ENCODE measurements at places on chromosomes 3 and 15.

- no peak for DNase-seq
These were observed 2.7 kb downstream of the RAB8B start for GRCh38 chr15:63191895-63192618.

- no peak for DNase-seq
These were observed 21.9 kb upstream of the EHD4 start for GRCh38 chr15:41994171-41994650.

- DNase-seq, result no peak
These were observed 459.6 kb downstream of the SHQ1 start for GRCh38 chr3:72388644-72389043.

DNA sequence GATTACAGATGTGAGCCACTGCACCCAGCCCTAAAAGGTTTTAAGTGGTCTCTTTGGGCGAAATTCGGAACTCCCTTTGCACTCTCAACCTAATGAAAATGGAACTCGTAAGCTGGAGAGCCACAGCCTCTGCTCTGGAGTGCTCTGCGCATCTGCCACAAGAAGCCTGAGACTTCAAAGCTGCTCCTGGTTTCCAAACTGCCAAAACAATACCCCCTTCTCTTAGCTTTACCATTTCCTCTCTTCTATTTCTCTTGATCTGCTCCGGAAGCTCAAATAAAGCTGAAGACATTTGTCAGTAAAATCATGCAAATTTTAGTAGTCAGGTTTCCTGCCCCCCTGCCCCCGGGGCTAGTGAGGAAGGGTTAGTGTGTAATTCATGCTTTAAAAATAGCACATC, 312.7 kb downstream of the MFSD1 start:
- no peak for DNase-seq

DNA sequence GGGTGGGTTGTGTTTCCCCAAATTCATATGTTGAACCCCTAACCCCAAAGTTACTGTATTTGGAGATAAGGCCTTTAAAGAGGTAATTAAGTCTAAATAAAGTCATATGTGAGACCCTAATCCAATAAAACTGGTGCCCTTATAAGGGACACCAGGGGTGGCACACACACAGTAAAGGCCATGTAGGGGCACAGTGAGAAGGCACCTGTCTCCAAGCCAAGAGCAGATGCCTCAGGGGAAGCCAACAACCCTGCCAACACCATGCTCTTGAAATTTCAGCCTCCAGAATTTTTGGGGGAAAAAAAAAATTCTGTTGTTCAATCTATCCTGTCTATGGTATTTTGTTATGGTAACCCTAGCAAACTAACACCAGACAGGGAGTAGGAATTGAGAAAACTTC, 1.5 kb upstream of the GMNC start:
- no peak for DNase-seq

GRCh38 chr3:185741586-185741985, 83.3 kb downstream of the IGF2BP2 start:
- DNase-seq, result no peak

DNA sequence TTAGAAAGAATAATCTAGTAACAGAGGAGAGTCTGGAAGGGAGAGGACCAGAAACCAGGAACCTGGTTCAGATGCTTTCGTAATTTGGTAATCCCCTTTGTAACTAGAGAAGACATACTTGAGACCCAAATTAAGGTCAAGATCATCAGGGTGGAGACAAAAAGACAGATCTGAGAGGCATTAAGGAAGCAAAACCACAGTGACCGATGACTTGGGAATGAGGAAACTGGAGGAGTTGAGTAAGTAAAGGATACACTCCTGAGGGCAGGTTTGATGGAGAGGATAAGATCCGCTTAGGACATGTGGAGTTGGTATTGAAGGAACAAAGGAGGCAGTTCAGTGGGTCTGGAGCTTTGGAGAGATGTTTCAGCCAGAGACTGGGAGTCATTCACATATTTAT, 23.6 kb upstream of the BCL2A1 start:
- no peak for DNase-seq

GRCh38 chr15:25838871-25839195, 24.3 kb downstream of the ATP10A start:
- DNase-seq, result no peak

GRCh38 chr15:76347482-76348055, 11.0 kb downstream of the ISL2 start:
- no peak for DNase-seq

DNA sequence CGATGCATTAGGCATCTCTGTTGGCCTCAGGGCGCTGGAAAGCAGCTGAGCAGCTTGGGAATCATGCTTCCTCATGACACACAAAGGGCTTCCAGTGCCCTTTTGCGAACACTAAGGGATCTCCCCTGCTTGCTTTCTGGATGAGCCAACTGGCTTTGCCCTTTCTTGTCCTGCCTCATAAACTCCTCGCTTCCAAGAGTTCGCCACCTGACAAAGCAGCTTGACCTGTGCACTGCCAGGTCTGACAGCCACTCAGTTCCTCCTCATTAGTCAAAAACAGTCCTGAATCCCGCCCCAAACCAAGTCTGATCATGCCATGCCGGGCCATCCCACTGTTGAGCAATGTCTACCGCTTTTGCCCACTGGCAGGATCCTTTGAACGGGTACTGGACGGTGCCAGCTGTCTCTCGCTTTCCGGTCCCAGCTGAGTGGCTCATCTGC, 265.4 kb upstream of the LYSMD4 start:
- no peak for DNase-seq

DNA sequence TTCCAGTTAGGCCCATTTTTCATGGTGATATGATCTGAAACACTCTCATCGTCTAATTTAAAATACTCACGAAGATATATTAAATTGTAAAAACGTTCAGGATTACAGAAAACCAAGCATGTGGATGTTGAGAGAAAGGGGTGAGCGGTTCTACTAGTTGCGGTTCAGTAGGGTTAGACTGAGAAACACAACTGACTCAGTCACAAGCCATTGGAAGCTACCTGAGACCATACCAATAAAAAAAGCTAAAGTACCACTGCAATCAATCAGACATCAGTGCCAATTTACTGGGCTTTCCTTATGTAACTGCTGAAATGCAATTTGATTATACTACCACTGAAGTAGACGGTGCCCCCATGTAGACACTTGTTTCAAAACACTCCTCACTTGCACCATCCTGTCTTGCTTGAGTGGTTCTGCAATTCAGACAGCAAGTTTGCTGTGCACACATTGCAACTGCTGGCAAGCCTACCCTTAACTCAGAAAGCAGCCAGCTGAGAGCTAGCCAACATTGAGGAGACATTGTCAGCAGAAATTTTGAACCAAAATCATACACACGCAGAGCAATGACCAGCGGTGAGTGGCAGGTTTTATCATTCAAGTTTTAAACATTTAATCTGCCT, 368.7 kb upstream of the ARHGEF26 start:
- DNase-seq, result no peak

GRCh38 chr3:41198526-41198925, 779 bp upstream of the CTNNB1 start:
- no peak for DNase-seq

- DNase-seq, result no peak
These were observed 2.1 kb downstream of the ZDHHC19 start for GRCh38 chr3:196208942-196209695.

DNA sequence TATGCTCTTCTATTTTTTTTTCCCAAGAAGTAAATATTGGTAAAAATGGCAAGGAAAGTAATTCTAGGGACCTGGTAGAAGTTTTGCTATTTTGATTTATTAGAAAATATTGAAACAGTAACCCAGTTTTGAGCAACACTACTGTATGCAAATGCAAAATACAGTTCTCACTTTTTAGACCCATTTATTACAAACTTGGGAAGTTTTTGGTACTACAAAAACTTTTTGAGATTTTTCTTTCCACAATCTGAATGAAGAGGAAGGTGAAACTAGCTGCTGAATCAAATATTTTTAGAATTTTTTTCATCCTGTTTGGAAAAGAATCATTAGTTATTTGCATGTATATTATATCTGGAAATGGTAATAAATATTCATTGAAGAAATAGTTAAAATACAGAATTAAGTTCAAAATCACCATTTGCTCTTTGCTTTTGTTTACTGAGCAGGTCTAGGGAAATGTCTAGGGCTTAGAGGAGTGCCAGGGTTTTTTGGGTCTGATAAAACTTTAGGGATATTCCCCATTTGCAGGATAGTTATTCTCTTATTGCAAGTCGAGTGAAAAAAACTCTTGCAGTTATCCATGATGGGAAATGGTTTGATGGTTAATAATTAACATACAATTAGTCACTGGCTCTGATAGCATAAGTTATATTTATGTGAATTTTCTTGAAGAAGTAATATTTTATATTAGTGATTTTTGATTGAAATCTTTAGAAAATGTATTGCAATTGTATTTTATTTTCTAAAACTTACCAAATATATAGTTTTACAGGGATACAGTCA, 47.0 kb downstream of the TCF12 start:
- no peak for DNase-seq

DNA sequence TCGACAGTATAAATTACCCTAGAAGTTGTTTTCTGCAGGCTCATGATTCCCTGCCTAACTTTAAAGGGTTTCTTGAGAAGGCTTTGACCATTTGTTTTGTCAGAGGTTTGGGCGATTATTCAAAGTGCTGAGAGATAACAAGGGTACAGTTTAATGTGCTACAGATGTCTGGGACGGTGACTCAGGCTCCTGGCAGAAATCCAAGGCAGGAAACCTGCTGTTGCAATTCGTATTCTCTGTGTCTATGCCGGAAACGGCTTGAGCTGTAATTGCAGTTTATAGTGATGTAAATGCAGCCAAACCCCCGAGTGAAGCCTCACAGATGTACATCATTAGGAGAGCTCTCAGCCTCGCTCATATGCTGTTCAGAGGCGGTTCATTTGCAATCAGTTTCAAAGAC, 65.6 kb downstream of the SYNPR start:
- DNase-seq, result peak; percentile 65

GRCh38 chr15:42045211-42045615, 24.4 kb upstream of the PLA2G4E start:
- DNase-seq, result no peak

- DNase-seq, result no peak
These were observed 44.4 kb upstream of the ST3GAL6 start for GRCh38 chr3:98718730-98719129.

DNA sequence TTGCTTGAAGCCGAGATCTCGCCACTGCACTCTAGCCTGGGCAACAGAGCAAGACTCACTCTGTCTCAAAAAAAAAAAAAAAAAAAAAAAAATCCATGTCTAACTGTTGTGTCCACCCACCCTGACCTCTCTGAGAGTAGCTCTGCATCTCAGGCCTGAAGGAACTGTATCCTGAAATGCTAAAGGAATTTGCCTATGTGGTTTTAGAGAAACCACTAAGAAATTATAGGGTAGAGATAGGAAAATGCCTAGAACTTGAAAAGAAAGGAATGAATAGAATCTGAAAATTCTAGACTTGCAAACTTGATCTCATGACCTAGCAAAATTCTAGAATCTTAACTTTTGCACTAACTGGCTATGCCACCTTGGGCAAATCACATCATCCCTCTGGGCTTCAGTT, 217.5 kb upstream of the ROPN1 start:
- DNase-seq, result no peak

GRCh38 chr3:189202583-189202982, 30.8 kb downstream of the TPRG1 start:
- no peak for DNase-seq

GRCh38 chr3:149653564-149653963, 4.3 kb downstream of the WWTR1 start:
- no peak for DNase-seq

DNA sequence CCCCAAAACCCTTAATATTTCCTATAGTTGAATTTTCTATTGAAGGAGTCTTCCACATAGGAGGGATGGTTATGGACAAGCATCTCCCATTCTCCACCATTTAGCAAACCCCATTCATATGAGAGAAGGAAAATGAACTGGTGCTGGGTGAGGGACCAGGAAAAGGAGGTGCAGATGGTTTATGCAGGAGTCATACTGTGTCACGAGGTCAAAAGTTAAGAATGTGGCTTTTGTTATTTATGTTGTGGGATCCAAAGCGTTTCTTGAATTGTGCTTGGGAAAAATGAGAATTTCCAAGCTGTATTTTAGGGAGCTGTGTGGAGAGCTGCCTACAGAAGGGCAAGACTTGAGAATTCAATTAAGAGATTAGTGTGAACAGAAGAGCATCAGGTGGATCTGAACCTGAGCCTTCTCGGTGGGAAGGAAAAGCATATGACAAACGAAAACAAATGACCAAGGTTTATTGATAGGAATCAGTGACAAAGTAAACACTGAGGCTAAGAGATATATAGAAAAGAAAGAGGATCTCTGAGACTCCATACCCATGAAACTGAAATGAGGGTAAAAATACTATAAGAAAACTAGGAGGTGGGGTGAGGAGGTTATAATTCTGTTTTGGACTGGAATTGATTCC, 473.3 kb upstream of the NR2F2 start:
- no peak for DNase-seq

- no peak for DNase-seq
These were observed 29.8 kb downstream of the LDHAL6B start for GRCh38 chr15:59236394-59236793.

- DNase-seq, result peak; percentile 50
These were observed 273.3 kb upstream of the ICE2 start for GRCh38 chr15:60751985-60752952.

DNA sequence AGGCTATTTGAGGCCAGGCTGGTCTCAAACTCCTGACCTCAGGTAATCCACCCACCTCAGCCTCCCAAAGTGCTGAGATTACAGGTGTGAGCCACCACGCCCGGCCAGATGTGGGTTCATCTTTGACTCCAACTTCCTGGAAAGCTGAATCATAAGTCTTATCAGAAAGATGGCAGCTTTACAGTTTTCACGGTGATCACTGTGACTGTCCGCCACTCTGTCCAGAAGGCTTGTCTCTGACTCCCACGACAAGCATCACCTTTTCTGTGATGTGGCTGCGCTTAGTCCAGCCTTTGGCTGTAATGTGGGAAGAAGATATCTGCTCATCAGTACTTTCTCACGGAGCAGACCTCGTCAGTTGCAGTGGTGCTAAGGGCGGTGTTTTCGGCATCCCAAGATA, 527.7 kb downstream of the GABRG3 start:
- no peak for DNase-seq

DNA sequence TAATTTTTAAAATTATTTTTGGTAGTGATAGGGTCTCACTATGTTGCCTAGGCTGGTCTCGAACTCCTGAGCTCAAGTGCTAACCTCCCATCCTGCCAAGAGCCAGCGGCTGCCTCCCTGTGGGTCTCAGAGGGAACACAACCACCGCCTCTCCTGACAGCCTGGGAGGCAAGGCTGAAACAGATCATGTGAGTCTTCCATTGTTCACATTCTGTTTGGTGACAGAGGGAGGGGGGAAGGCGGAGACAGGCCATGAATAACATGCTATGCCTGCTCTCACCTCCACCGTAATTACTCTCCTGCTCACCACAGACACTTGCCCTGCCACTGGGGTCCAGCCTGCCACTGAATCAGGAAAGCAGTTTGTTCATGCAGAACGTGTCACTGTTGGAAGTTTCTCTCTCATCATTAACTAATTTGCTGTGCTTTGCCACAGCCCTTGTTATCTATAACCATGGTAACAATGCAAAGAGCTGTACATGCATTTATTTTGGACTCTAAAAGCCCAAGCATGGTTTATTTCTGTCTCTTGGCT, 78.4 kb upstream of the RASGRF1 start:
- peak; percentile 70 for DNase-seq

- DNase-seq, result no peak
These were observed 11.7 kb upstream of the SPATA12 start for GRCh38 chr3:57048728-57049127.

- no peak for DNase-seq
These were observed 46.8 kb downstream of the LSM3 start for GRCh38 chr3:14225421-14225820.

GRCh38 chr3:175295248-175296130, 436.4 kb downstream of the NAALADL2 start:
- DNase-seq, result no peak

All from retina (tissue), 1 donor.